Camera-type eye (tissue), 1 donor: ENCODE measurements at places on chromosomes 2 and 18. TPM values are rescaled to one million over a fixed set of nuclear protein-coding genes. Genes with fewer than 3 reads are reported as not detected.

Gene INPP5D
- total RNA-seq: 8.0 TPM

Gene TRIM43
- total RNA-seq: not detected

Gene CCL20
- total RNA-seq: not detected

Gene LDLRAD4
- 83.4 TPM for total RNA-seq

Gene IHH
- total RNA-seq: 3.8 TPM

Gene CNNM4
- total RNA-seq: 26.2 TPM

Gene FN1
- 592 TPM for total RNA-seq

Gene FLACC1
- total RNA-seq: 2.9 TPM

Gene DNAJC5G
- not detected for total RNA-seq

Gene RASGRP3
- total RNA-seq: 18.0 TPM

Gene BCL2L11
- 42.2 TPM for total RNA-seq

Gene POTEI
- total RNA-seq: 0.22 TPM

Gene SLC9A4
- 0.55 TPM for total RNA-seq

Gene ADGRF3
- total RNA-seq: not detected

Gene ZSWIM2
- not detected for total RNA-seq

Gene FER1L5
- total RNA-seq: 0.60 TPM

Gene UPP2
- 0.33 TPM for total RNA-seq

Gene ORMDL1
- total RNA-seq: 175 TPM
